Astrocyte of the cerebellum (primary cell): ENCODE measurements at places on chromosomes 6 and 20.

GRCh38 chr6:30572148-30572547, 906 bp downstream of the ABCF1 start:
- DNase-seq = no peak

- peak; percentile 100 for DNase-seq
These were observed 207.1 kb downstream of the NFATC2 start for GRCh38 chr20:51335329-51335841.

- no peak for DNase-seq
These were observed 57.5 kb downstream of the SNRNP48 start for GRCh38 chr6:7647504-7647903.

GRCh38 chr6:89310929-89311328, 4.2 kb downstream of the GABRR2 start:
- no peak for DNase-seq

DNA sequence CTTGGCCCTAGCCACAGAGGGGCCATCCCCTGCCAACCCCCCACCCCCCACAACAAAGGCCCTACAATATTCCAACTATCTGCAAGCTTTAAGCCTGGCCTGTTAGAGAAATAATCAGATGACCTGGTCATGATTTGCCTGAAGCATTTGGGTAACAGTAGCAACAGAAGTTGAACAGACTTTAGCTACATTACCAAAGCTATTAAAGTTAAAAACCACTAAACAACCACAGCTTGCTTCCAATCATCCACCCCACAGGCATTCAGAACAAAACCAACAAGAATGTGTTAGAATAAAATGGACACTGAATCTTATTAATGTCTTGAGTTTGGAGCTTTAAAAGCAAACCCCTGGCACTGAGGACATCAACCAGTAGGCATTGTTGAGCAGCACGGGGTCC, 250.9 kb downstream of the LRFN2 start:
- DNase-seq = no peak

- no peak for DNase-seq
These were observed 65.8 kb upstream of the SOX4 start for GRCh38 chr6:21527731-21528130.

DNA sequence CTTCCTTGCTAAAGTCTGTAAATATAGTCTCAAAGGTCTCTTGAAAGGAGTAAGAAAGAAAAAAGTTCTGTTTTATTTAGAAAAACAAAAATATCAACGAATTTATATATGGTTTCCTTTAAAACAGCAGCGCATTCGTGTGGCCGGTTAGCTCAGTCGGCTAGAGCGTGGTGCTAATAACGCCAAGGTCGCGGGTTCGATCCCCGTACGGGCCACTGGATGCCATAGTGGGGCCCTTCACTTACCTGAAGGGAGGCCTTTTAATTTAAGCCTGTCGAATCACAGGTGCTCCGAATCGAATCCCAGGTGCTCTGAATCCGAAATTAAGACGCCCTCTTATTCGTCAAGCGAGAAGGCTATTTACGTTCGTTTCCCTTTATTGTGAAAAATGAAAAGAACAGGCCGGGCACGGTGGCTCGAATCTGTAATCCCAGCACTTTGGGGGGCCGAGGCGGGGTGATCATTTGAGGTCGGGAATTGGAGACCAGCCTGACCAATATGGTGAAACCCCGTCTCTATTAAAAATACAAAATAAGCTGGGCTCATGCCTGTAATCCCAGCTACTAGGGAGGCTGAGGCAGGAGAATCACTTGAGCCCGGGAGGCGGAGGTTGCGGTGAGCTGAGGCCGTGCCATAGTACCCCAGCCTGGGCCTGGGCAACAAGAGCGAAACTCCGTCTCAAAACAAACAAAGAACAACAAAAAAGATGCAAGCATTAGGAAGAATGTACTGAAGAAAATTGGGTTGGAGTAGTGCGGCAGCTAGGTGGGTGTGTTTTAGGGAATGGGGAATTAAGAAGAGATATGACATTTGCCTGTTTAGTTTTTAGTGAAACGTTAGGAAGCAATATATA, 195.8 kb upstream of the ZNF184 start:
- no peak for DNase-seq

DNA sequence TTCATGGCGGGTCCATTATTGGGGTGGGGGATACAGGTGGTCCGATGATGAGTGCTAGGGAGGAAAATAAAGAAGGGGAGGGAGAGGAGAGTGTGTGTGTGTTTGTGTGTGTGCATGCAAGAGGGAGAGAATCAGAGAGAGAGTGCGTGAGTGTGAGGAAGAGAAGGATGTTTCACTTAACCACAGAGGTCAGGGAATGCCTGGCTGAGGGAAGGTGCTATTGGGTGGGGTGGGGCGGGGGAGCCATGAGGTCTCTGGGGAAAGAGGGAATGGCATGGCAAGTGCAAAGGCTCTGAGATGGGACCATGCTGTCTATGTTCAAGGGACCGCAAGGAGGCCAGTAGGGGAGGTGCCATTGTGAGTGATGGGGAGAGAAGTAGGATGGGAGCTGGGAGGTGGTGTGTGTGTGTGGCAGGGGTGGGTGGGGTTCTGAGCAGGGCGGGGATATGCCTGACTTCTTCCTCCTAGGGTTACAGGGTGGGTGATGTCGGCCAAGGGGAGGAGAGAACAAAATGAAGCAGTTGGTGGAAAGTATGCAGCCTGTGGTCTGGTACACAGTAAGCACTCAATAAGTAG, 23.0 kb downstream of the CEBPB start:
- DNase-seq = no peak
